Activated naive CD4-positive, alpha-beta T cell treated with anti-CD3 and anti-CD28 coated beads, Interleukin-2, amount 10 ng/mL, durations not matched to agents 7 days and 5 days (primary cell): ENCODE measurements at places on chromosomes 3 and 15.

- peak; percentile 48 for DNase-seq
These were observed 81.7 kb downstream of the TAMM41 start for GRCh38 chr3:11764931-11765363.

GRCh38 chr15:64653757-64654156, 121.6 kb downstream of the RBPMS2 start:
- no peak for DNase-seq

GRCh38 chr3:196902296-196902695, 34.6 kb downstream of the SENP5 start:
- DNase-seq: no peak

GRCh38 chr3:73557986-73558726, 66.6 kb downstream of the PDZRN3 start:
- no peak for DNase-seq

DNA sequence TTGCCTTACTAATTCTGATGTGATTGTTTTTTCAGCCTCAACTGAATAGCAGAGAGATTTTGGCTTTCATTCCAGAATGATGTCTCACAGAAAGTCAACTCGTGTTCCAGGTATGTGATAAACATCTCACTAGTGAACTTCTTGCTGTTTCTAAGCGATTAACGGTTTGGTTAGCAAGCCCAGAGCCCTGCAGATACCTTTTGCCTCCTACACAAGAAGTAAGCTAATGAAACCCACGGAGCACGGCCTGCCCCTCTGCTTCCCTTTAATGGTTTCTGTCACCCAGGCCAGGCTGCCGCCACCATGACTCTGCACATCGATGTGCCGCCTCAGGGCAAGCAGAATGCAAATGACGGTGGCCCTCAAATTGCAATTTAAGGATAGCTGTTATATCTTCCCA, 155.9 kb upstream of the ICE2 start:
- DNase-seq: no peak

- DNase-seq: no peak
These were observed 8.3 kb downstream of the MINAR1 start for GRCh38 chr15:79440355-79440908.

DNA sequence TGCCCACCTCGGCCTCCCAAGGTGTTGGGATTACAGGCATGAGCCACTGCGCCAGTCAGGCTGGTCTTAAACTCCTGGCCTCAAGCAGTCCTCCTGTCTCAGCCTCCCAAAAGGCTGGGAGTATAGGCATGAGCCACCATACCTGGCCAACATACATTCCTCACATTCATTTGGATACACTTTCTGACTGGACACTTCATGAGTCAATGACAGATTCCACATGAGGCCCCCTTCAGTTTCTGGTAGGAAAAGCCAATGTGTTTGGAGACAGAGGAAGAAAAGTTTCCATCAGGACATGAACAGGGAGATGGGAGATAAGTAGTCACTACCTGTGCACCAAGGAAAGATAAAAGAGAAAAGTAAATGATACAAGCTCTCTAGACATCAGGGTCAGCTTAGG, 49.4 kb upstream of the GSK3B start:
- DNase-seq: no peak

- no peak for DNase-seq
These were observed 6.1 kb upstream of the SCAANT1 start for GRCh38 chr3:63918321-63918720.

- peak; percentile 37 for DNase-seq
These were observed at the start of gene GPR27 for GRCh38 chr3:71753701-71754609. TSS of gene GPR27 (plus strand) at chr3:71753855. CDS start at chr3:71754050, 195 bp downstream.

DNA sequence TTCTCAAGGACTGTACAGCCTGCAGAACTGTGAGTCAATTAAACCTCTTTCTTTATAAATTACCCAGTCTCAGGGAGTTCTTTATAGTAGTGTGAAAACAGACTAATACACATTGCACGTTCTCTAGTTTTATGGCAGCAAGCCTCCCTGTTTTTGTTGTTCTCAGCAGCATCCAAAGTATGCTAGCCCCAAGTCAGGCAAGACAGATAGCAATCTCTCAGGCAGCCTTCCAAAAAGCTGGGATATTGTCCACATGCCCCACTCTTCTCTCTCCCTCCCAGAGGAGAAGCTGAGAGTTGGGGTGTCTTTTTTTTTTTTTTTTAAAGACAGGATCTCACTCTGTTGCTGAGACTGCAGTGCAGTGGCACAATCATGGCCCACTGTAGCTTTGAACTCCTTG, 130.6 kb downstream of the ISL2 start:
- DNase-seq: no peak

- no peak for DNase-seq
These were observed 168.5 kb downstream of the NFKBIZ start for GRCh38 chr3:102017784-102018183.

- peak; percentile 69 for DNase-seq
These were observed 12.4 kb downstream of the ZNF710 start for GRCh38 chr15:90013503-90013937.

DNA sequence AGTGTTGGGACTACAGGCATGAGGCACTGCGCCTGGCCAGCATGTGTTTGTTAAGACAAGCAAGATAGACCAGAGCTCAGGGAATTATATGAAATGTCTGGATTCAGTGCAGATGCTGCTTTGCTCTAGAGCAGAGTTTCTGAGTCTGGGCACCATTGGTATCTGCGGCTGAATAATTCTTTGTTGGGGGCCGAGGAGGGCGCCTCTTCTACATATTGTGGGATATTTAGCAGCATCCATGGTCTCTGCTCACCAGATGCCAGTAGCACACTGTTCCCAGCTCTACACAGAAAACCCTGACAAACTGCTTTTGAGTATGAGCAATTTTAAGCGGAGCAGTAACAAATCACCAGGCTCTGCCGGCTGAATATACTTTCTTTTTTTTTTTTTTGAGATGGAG, 3.6 kb upstream of the LDHAL6B start:
- DNase-seq: no peak

- DNase-seq: no peak
These were observed 101.7 kb downstream of the LSM3 start for GRCh38 chr3:14280326-14280725.

GRCh38 chr3:98897701-98898100, 3.8 kb downstream of the DCBLD2 start:
- DNase-seq: no peak

GRCh38 chr3:50095352-50095998, 6.8 kb downstream of the RBM5 start:
- DNase-seq: no peak

- no peak for DNase-seq
These were observed 157.4 kb upstream of the SOX2 start for GRCh38 chr3:181554233-181554765.

DNA sequence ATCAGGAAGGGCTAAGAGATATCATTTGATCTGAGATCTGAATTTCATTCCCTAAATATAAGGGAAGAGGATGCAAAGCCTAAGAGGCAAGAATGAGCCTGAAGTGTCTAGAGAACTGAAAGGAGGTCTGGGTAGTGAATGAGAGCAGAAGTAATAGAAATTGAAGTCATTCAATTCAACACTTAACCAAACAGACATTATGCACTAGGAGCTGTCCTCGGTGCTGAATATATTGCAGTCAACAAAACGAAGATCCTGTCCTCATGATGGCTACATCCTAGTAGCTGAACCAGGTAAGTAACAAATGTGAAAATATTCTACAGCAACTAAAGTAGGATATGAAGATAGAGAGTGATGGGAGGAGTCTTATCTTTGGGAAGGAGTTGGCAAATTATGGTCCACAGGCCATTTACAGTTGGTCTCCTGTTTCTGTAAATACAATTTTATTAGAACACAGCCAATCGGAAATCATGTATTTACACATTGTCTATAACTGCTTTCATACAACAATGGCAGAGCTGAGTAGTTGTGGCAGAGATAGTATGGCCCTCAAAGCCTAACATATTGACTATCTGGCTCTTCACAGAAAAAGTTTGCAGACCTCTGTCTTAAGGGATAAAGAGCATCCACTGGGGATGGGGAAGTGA, 192.9 kb upstream of the CADPS start:
- peak; percentile 36 for DNase-seq

GRCh38 chr3:197167549-197167948, 130.9 kb downstream of the DLG1 start:
- DNase-seq: no peak

DNA sequence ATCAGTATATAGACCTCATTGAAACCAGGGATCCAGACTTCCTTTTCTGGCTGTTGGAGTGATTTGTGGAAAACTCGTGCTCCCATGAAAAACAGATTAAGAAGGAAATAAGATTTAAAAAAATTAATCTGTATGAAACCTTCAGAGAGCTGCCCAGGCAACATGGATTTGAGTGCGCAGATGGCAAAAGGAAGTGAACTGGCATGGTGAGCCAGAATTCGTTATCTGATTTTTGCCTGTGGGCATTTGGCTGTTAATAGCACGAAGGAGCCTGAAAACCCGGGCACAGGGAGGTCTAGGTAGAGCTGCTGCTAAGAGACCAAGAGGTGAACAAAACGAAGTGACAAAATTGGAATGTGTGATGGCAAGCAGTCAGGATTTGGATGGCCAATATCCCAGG, 19.1 kb upstream of the SPINK8 start:
- no peak for DNase-seq

DNA sequence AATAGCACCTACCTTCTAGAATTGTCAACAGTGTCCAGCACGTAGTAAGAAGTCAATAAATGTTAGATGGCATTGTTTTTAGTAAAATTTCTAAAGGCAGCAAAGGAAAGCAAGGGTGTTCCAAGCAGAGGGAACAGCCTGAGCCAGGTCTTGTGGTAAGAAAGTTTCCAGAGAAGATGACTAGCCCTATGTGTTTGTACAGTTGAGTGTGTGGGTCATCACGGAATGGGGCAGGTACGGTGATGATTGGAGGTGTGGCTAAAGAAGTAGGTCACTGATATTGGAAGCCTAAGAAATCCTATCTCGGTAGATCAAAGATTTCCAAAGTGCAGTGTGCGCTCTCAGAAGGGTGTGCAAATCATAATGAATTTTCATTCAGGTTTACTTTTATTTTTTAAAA, 94.2 kb upstream of the BCL6 start:
- no peak for DNase-seq

DNA sequence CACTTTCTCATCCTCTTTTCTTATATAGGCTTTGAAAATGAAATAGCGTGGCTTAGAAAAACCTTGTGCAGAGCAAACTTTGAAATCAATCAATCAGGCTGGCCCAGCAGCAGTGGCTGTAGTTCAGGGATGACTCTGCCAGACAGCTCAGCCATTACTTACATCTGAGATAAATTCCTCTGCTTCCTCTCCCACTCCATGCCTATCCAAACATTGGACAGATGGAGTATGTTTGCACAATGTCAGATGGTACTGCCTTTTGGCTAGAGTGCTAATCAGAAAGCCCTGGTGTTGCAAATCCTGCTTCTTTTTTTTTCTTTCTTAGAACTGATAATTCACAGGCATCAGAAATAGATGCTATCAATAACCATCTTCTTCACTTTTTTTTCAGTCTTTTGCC, 1065.1 kb downstream of the AGBL1 start:
- DNase-seq: no peak

- no peak for DNase-seq
These were observed 21.2 kb downstream of the CRYGS start for GRCh38 chr3:186523022-186523421.

DNA sequence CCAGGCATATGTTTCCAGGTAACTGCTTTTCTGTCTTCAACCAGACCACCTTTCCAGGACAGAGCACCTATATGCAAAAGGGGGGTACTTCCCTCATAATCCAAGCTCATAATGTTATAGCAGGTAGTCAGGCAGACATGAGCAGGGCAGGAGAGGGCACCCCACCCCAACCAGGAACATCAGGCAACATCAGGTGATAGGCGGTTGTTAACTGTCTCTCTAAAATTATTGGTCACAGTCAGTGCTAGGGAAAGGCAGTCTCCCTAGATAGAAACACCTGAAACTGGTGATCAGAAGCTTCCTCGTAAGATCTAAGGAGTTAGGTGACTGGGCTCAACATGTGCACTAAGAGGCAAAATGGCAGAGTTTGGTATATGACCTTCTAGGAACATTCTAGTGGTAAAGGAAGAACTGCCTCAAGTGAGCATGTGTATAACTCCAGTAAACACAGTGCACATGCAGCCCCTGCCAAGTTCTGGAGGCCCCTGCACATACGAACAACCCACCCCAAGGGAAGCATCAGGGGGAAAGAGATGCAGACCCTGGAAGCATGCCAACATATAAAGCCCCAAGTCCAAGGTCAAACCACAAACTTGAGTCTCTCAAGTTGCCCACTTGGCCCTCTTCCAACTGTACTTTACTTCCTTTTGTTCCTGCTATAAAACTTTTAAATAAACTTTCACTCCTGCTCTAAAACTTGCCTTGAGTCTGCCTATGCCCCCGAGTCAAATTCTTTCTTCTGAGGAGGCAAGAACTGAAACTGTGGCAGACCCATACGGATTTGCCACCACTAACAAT, 270.9 kb downstream of the ULK4 start:
- DNase-seq: no peak

- no peak for DNase-seq
These were observed 73.8 kb upstream of the FLNB start for GRCh38 chr3:57934373-57934772.

DNA sequence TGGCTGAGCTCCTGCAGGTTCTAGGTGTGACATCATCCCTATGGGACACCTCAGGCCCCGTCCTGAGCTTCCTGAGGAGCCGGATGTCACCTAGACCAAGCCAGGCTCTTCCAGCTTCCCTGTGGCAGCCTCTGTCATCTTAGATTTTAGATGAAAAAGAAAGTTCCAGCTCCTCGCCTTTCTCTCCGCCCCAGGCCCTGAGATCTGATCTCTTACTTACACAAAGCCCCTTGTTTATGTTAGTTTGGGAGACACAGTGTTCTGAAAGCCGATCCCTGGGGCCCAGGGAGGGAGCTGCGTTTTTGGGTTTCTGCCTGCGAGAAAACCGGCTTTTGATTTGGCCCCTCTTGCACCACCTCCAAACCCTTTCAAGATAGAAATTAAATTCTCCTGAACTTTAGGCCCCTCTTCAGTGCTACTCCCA, 40.2 kb upstream of the FAM107A start:
- DNase-seq: no peak

- no peak for DNase-seq
These were observed 41.5 kb upstream of the ATP2B2 start for GRCh38 chr3:10546820-10547263.

DNA sequence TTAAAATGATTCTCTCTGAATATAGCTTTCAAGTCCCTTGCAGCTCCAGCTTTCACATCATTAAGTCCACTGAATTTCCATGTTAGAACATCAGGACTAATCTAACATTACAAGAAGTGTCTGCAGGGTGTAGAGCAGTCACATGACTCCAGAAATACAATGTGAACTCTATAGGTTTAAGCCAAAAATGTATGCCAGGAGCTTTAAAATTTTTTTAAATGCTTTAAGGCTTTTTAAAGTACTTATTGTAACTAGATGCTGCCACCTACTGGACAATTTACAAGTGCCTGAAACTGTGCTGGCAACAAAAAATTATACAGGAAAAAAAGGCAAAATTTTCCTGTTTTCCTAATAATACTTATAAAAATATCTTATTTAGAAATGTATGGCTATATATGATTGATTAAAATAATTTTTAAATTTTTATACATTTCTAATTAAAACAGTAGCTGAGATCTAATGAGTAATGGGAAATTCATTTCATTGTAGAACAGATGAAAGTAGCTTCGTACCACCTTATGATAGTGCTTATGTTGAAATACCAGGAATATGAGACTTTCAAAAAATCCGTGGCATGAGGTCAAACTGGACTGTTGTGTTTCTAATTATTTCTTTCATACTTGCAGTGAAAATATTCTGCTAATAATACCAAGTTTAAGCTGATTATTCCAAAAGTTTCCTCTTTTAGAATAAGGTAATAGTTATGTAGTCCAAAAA, 25.7 kb downstream of the FSIP1 start:
- peak; percentile 21 for DNase-seq
